Stimulated activated CD4-positive, alpha-beta T cell treated with anti-CD3 and anti-CD28 coated beads, Interleukin-12 subunit alpha, Interleukin-12 subunit beta, amount 100 ng/mL, for 24 hours (primary cell): ENCODE measurements at places on chromosomes 12 and 14.

GRCh38 chr12:28961948-28962384, 187.1 kb upstream of the FAR2 start:
- no peak for DNase-seq

- no peak for DNase-seq
Observed at GRCh38 chr12:76266797-76267196, 81.4 kb downstream of the BBS10 start.

GRCh38 chr12:130916241-130916911, 37.3 kb upstream of the ADGRD1 start:
- no peak for DNase-seq

DNA sequence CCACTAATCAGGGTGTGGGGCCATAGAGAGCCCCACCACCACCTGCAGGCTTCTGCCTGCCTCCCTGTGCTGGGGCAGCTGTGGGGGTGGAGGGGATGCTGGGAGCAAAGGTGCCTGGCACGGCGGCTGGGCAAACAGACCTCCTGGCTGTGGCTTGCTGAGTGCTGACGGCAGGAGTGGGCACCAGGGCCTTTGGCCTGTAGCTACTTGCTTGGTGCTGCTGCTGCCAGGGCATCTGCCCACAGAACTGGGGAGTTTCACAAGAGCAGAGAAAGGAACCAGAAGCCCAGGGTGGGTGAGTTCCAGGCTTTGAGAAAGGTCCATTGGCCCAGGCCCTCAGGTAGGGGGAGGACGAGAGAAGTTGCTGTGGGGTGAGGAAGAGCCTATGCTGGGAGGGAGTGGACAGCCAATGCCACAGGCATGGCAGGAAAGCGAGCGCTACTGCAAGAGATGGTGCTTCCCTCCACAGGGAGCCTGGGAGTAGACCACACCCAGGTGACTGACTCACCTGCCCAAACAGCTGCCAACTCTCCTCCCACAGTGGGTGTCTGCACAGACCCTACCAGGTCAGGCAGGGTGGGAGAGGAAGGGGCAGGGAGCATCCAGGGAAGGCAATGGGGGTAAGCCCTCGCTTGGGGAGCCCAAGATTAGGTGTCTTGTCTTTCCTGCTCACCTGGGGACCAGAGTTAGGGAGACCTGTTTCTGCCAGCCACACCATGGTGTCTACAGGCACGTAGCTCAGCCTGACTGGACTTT, 39.0 kb upstream of the HDAC7 start:
- no peak for DNase-seq

DNA sequence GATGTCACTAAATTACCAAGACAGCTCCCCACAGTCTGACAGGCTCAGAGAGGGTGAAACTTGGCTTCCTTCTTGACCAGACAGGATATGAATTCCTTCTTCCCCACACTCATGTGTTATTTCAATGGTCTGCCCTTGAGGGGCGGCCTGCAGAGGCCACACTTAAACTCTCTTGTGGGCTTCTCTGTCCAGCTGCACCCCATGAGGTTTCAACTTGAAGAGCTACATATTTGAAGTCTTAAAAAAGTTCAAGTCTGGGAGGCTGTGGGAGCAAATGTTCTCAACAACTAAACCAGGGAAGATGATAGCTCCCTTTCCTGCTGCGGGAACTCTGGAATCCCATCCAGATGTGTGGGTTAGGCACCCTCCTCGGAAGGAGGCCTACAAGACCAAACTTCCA, 98.3 kb downstream of the TTC7B start:
- DNase-seq = no peak

DNA sequence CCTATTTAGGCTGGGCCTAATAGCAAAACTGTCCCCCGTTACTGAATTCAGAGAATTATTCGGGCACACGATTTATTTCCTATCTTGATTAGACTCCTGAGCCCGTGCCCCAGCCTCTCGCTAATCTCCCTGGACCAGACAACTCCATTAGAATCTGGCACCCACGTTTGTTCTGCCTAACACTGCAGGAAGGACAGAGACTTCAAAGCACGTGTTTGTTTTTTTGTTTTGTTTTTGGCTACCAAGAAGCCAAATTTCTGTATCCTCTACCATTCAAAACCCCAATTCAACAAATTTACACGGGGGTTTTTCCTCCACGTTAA, 4.8 kb downstream of the USP44 start:
- DNase-seq = no peak

GRCh38 chr14:60420050-60420449, 65.8 kb downstream of the C14orf39 start:
- no peak for DNase-seq

GRCh38 chr14:91397965-91398591, 19.5 kb downstream of the CCDC88C start:
- DNase-seq = no peak

GRCh38 chr14:72247896-72248465, 315.8 kb downstream of the RGS6 start:
- DNase-seq = no peak

DNA sequence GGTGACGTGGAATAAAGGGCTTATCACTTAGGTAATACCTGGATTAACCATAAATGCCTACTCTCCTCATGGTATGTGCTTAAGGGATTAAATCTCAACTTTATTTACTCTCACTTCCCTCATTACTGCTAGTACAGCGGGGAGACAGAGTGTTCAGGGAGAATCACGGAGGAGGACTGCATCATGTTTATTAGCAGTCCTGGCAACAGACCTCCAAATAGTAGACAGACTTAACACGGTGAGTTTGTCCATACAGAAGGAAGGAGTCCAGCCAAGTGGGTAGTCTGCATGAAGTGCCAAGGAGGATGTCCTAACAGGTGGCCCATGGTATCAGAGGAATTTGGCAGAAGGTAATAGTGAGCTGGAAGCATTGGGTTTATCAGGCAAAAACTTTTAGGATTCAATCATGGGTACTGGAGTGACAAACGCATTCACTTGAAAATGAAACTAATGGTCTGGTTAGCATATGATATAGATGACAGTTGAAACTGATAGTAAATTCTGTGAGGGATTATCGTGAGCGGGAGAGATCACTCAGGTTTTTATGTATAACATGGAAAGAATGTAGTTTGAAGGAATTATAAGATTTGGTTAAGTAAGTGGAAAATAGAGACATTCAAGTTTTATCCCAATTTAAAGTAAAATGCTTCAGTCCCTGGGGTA, 471.8 kb downstream of the TMEM117 start:
- DNase-seq = no peak

DNA sequence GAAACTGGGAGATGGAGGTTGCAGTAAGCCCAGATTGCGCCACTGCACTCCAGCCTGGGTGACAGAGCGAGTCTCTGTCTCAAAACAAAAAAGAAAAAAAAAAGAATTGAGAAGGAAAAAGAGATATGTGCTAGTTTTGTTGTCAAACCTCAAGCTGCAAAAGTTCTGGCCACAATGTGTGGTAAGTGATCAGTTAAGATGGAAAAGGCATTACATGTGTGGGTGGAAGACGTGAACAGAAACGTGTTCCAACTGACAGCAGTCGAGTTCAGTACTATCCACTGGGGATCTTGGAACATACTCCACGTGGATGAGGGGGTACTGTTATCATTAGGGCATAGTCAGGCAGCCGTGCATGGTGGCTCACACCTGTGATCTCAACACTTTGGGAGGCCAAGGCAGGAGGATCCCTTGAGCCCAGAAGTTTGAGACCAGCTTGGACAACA, 17.3 kb downstream of the GPR68 start:
- DNase-seq = no peak
